ENCODE measurements at places on chromosomes 4 and X.

DNA sequence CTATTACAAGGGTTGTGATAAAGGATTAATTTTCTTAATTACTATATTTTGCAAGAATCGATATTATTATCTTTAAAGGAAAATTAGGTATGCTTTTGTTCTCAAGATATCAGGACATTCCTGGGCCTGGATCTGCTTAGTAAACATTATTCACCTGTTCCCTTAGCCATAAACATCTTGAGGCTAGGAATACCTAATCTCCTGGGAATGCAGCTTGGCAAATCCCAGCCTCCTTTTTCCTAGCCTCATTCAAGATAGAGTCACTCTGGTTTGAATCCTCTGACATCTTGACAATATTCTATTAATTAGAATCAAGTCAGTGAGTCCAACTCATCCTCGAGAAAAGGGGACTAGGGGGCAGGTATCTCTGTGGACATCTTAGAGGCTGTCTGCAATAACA lies 327.1 kb downstream of the STIM2 start:
- DNase-seq, result no peak

GRCh38 chr4:172011196-172011595 lies 198.0 kb downstream of the GALNTL6 start:
- no peak for DNase-seq

- DNase-seq, result no peak
Measured at GRCh38 chrX:125295337-125295736, 24.3 kb upstream of the TEX13C start.

GRCh38 chr4:82640540-82640939 lies 78.8 kb upstream of the TMEM150C start:
- no peak for DNase-seq

DNA sequence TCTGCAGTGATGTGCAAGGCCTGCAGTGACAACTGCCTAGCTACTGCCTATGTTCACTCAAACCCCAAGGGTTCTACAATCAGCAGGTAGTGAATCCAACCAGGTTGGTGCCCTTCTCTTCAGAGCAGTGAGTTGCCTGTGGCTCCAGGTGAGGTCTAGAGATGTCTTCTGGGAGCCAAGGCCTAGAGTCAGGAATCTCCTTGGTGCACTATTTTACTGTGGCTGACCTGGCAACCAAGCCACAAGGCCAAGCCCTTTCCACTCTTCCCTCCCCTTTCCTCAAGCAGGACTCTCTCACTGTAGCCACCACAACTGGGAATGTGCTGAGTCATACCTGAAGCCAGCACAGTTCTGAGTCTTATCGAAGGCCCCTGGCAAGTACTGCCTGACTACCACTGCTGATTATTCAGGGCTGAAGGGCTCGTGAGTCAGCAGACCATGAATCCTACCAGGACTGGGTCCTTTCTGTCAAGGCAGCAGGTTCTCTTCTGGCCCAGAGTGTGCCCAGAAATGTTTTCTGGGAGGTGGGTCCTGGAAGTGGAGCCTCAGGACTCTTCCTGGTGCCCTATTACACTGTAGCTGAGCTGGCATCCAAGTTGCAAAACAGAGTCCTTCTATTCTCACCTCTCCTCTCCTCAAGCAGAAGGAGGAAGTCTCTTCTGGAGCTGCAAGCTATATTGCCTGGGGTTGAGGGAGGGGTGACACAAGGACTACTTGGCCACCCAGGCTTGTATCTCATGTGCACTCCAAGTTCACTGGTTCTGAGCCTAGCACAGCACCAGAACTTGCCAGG lies 111.6 kb downstream of the BTC start:
- DNase-seq, result no peak

DNA sequence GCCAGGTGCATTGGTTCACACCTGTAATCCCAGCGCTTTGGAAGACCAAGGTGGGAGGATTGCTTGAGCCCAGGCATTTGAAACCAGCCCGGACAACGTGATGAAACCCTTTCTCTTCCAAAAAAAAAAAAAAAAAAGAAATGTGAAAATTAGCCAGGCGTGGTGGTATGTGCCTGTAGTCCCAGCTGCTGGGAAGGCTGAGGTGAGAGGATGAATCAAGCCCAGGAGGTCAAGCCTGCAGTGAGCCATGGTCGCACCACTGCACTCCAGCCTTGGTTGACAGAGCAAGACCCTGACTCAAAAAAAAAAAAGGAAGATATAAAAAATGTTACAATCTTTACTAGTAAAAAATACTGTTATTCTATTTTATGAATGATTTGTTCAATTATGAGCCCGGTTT lies 5.9 kb downstream of the FAM199X start:
- DNase-seq, result no peak

GRCh38 chr4:26197018-26197779 lies 123.6 kb upstream of the RBPJ start:
- DNase-seq, result no peak

GRCh38 chr4:14701389-14701788 lies 300.9 kb upstream of the CPEB2 start:
- DNase-seq, result no peak

DNA sequence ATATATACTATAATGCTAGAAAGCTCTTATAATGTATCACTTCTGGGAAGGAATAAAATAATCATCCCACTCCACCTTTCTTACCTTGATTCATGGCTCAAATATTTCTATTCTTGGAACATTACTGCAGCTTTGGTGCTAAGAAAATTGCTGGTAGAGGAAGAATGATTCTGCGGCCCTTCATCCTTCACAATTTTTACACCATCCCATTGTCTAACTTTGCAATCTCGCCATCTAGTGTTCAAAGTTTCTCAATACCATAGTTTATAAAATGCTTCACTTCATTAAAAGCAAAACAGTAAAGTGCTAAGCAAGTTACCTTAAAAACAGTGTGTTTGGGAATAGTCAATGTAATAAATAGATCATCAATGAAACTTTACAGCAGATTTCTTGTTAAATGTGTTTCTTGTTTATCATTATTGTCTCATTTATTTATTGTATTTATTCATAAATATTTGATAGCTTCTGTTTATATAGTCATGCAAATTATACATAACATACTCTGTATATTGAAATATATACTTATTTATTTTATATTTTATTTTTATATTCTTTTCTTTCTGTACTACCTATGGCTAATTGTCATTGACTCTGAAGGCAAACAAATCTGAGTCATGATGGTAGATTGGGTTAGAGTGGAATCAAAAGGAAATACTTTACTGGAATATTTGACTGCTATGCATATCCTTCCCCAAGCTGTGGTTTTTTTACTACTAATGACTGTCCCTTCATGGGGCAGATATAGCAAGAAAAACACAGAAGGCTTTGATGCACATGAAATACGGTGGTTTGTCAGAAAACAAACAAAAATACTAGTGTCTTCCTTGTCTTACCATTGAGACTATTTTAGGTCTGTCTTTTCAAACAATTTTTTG lies 390.7 kb downstream of the MAPK10 start:
- peak; percentile 47 for DNase-seq

DNA sequence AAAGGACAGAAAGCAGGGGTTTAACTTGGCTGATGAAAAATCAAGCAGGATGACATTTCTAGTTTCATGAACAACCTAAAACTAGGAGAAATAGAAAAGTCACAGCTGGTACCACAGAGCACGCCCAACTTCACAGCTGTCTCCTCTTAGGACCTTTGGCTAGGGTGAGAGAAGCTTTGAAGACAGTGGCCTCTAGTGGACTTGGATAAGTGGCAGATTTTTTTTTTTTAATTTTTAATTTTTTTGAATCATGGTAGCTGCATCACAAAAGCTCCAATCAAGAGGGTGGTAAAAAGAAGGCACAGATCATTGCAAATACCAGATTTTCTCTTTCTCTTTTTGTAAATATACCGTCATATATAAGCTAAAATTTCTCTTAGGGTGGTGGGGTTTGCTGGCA lies 20.2 kb upstream of the MAP3K15 start:
- DNase-seq, result no peak

GRCh38 chrX:66638591-66639500 lies at the start of gene EDA2R:
Gene EDA2R, minus strand, starts transcription at chrX:66639078. Its CDS starts 23,058 bp downstream, at chrX:66616020.
- DNase-seq, result no peak

GRCh38 chr4:43360296-43360695 lies 467.8 kb downstream of the GRXCR1 start:
- no peak for DNase-seq

DNA sequence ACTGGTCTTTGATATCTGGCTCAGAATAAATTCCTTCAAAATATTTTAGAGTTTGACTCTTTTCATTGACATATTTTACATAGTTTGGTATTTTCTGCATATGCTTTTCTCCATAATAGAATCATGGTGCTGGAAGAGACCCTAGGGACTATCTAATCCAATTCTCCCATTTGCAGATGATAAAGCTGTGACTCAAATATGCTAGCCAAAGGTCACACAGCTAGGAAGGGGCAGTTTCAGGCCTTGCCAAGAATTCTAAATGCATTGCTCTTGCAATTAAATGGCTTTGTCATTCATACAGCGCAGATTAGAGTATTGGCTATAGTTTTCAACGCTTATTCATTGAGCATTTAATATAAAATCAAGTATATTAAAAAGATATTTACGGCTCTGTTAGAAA lies 374.1 kb upstream of the RASGEF1B start:
- DNase-seq, result no peak

- no peak for DNase-seq
Measured at GRCh38 chr4:185542626-185543315, 7.5 kb upstream of the PDLIM3 start.

- no peak for DNase-seq
Measured at GRCh38 chrX:12378706-12379105, 240.4 kb downstream of the FRMPD4 start.

DNA sequence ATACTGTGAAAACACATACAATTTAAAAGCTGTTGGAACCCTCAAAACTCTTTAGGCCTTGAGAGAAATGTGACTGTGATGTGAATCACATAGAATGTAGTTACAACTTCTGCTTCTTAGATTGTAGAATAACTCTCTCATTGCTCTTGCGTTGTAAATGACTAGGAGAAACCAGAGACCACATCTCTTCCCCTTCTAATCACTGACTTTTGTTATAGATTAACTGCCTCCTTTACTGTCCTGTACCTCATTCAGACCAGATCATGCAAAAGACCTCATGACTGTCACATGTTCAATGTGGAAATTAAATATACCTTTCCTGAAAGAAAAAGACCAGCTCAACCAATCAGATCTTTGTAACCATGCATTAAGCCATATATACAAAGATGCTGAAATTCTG lies 43.2 kb upstream of the NEIL3 start:
- no peak for DNase-seq

DNA sequence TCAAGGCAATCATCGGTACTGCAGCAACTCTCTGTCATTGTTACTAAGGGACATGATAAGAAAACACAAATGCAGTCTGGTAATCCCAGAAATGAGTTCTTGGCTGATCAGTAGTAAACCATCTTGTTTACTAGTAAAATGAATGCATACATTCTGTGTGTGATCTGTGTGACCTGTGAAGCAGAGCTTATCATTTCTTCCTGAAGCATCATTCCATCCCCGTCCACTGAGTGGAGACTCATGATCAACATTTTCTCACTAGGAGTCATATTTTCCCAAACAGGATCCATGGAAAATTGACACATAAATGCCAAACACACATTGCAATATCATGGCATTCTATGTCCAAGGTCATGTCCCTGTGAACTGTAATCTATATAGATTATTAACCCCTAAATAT lies 226.1 kb downstream of the ANKRD50 start:
- no peak for DNase-seq

GRCh38 chr4:103111598-103111997 lies 12.0 kb upstream of the BDH2 start:
- no peak for DNase-seq

DNA sequence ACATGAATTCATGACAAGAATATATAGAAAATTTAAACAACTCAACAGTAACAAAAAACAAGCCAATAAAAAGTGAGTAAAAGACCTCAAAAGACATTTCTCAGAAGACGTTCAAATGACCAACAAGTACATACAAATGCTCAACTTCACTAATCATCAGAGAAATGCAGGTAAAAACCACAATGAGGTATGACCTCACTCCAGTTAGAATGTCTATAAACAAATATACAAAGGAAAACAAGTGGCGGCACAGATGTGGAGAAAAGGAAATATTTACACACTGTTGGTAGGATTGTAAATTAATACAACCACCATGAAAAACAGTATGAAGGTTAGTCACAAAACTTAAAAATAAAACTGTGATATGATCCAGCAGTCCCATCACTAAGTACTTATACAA lies 1033.1 kb downstream of the RAPGEF2 start:
- no peak for DNase-seq

DNA sequence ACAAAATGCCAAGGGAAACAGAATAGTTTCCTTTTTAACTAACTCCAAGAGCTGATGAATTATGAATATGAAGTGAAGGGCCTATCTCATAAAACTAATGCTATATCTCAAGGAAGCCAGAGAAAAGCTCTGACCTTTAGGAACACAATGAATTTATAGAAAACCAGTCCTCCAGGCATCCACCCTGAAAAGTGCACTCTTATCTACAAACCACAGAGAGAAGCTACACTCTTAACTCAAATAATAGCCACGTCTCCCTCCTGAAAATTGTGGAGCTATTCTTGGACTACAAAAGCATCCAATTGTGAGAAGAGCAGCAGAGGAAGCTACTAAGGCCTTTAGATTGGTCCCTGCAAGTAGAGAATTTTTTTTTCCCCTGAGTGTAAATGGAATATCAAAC lies 253.9 kb downstream of the IL15 start:
- DNase-seq, result no peak

GRCh38 chr4:85496933-85497332 lies 22.0 kb downstream of the ARHGAP24 start:
- no peak for DNase-seq

DNA sequence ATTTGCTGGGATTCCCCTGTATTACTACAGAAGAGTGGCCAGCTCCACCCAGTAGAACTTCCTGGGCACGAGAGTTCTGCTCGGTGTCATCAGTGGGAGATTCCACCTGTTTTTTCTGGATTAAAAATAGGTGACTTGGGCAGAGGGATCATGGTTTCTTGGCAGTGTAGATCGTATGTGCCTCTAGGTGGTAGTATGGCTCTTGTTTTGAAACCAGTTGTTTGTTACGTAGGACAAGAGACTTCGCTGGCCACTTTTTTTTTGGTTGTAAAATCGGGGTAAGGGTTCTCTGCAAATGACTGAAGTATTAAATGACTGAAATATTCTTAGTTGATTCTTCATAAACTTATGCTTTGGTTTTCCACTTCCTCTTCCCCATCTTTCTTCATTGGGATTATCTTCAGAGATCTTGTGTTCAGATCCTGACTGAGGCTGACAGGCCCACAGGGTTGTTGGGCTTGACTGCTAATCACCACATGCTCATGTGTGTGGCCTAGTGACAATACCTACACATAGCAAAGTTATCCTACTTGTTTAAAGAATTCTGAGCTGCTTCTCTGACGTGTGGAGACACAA lies 43.8 kb upstream of the WDR1 start:
- DNase-seq, result no peak

- DNase-seq, result no peak
Measured at GRCh38 chrX:88244066-88244465, 503.0 kb upstream of the CPXCR1 start.

- no peak for DNase-seq
Measured at GRCh38 chrX:118536204-118536603, 40.6 kb downstream of the DOCK11 start.

DNA sequence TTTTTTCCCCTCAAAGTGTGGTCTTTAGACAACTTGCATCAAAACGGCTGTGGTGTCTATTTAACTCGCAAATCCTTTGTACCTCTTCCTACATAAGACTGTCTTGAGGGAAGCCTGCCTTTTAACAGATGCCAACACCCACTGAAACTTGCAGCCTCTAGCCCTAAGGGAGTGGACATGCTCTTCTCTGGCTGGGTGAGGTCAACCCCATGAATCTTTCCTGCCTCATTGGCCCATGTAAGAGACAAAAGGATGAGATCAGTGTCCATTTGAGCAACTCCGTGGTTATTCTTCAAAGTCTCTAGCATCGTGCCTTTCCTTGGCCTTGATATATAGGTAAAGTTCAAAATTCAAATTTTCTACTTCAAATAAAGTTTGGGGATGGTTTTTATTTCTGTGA lies 134.7 kb downstream of the SHROOM3 start:
- no peak for DNase-seq

All from germinal center (tissue), 1 donor.